ENCODE measurements at places on chromosomes 16 and 17.

DNA sequence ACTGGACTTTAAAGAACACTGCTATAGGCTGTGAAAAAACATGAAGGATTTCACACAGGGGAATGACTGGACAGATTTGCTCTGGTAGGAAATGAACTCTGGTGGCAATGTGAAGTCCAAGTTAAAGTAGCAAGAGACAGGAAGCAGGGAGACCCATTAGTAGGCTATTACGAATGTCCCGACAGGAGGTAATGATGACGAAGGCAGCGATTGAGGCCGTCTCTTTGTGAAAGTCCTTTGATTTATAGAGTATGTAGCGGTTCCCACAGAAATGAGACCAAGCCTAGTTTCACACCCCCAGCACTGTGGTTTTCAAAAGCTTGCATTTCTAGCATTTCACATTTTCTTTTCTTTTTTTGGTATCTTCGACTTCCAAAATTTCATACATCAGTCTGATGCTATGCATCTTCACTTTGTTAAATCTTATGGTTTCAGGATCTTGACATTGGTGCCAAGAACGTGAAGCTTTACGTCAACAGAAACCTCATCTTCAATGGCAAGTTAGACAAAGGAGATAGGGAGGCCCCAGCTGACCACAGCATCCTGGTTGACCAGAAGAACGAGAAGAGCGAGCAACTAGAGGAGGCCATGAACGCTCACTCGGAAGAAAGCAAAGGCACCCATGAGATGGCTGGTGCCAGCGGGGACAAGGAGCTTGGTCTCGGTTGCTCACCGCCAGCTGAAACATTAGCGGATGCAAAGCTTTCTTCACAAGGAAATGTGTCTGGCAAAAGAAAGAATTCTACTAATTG is 189.8 kb downstream of the KATNIP start:
- peak; percentile 84 for DNase-seq

DNA sequence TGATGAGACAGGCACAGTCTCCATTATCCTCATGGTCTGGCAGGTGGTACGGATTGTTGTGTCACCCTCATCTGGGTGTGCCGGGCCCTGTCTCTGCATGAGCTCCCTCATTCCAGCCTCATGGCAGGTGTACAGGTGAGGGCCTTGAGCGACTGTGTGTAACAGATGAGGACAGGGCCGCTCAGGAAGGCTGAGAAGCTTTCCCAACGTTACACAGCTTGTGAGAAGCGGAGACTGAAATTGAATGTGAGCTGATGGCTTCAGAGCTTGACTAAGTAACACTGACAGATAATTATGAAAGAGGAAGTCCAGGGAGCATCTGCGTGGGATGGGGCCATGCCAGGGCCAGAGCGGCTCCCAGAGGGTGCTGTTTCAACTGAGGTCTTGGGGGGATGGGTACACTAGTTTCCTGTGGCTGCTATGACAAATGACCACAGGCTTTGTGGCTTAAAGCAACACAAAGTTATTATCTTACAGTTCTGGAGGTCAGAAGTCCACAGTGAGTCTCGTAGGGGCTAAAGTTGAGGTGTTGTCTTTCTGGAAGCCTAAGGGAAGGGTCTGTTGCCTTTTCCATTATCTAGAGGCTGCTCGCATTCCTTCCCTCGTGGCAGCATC is 36.7 kb downstream of the CMIP start:
- peak; percentile 83 for DNase-seq

GRCh38 chr17:47862621-47863440 is 11.9 kb upstream of the SP6 start:
- peak; percentile 97 for DNase-seq

DNA sequence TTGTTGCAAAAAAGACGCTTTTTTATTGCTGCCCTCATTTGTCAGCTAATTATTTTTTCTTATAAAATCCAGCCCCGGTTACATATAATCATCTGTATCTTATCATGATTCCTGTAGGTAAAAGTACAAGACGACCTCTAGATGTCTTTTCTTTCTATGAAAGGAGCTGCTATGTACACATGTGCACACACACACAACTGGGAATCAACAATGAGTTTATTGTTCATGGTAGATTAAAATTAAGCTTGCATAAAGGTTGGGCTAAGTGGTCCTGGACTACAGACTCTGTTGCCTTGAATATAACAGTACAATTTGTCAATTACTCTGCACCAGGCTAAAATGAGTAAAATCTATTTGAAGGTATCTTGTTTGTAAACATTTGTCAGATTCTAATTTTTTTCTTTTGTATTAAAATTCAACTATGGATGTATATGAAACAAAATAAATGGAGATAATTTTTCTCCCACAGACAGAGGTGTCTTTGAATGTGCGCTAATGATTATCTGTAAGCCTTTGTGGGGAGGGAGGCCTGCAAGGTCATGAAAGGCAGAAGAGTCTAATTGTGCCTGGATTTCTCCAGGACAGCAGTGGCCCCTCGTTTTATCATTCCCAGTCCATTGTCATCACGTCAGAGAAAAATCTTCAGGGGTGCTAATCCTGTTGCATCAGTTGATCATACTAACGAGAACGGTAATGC is 13.4 kb downstream of the C17orf58 start:
- DNase-seq: no peak

DNA sequence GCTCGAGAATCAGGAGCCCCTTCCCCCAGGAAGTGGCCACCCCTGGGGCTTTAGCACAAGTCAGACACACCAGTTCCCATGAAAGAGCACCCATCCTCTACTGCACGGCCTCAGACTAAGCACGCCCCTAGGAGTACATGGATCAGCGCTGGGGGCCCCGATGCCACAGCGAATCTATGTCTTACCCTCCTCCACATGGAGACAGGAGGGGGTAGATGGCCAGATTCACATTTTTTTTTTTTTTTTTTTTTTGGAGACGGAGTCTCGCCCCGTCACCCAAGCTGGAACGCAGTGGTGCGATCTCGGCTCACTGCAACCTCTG is 3.2 kb upstream of the EXOSC6 start:
- no peak for DNase-seq

DNA sequence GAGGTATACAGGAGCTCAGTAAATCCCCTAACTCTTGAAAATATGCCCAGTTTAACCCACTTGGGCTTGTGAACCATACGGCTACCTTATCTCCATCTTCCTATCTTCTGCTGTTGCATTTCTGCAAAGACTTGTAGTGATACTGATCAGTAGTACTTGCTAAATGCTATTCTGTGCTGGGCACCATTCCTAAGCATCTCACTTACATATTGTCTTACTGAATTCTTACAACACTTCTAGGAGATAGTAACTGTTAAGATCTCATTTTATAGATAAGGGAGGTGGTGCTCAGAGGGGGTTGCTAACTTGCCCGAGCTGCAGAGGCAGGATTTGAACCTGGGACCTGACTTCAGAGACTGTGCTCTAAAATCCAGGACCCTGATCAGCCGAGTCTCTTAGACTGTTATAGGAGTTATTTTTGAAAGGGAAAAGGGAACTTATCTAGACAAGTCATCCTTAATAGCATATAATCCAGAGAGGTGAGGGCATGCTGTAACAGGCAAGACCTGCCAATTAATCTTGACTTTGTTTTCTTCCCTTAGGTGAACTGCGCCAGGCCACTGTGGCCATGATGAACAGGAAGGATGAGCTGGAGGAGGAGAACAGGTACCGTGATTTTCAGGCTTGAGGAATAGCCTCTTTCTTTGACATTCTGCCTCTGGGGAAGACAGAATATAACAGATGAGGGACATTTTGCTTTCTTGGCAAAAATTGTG is 149.7 kb downstream of the SNX29 start:
- DNase-seq: no peak

DNA sequence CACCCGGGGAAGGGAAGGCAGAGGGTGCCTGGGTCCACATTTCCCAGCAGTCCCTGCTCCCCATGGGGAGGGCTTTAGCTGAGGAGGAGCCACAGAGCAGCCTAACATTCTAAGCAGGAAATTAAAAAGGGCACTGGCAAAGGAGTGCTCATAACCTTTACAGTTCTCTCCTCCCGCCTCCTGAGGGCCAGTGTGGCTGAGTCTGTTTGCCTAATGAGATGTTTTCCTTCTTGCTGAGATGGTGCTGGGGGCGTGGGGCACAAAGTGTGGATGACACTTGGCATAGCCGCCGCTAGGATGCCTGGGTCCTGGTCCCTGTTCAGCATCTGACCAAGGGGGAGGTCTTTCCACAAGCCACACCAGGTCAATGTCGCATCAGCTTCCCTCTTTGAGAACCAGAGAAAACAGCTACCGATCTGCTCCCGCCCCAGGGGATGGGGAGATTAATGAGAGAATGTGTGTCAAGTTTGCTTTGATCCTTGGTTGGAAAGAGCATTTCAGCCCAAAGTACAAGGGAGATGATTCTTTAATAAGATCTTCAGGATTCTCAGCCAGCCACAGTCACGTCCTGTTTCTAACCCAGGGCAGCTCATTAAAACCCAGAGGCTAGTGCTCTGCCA is 5.8 kb downstream of the KIF18B start:
- peak; percentile 59 for DNase-seq

GRCh38 chr17:7930841-7931631 is 710 bp downstream of the TRAPPC1 start:
- DNase-seq: no peak

- DNase-seq: no peak
Observed at GRCh38 chr17:68569346-68569745, 31.8 kb downstream of the FAM20A start.

DNA sequence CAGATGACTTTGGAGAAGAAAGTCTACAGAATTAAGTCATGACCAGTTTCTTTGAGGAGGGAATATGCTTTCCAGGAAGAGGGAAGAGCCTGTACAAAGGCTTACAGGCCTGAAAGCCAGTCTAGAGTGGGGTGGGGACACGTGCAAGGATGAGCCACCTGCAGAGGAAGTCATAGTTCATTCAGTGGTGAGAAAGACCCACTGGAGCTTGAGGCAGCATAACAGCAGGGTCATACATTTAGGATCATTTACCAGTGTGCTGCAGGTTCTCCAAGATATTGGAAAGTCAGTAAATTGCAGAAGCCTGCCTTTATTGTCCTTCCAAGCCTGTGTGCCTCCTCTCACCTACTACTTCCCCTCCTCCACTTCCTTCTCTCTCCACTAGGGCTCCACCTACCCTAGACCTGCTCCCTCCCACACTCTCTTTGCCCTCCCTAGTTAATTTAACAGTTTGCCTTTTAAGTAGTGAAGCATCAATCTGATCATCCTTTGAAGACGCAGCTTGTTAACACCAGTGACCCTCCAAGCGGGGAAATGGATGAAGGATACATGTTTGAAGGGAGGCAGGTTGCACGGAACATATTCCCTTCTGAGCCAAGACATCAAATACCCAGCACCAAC is 40.2 kb downstream of the CDRT15 start:
- DNase-seq: no peak

DNA sequence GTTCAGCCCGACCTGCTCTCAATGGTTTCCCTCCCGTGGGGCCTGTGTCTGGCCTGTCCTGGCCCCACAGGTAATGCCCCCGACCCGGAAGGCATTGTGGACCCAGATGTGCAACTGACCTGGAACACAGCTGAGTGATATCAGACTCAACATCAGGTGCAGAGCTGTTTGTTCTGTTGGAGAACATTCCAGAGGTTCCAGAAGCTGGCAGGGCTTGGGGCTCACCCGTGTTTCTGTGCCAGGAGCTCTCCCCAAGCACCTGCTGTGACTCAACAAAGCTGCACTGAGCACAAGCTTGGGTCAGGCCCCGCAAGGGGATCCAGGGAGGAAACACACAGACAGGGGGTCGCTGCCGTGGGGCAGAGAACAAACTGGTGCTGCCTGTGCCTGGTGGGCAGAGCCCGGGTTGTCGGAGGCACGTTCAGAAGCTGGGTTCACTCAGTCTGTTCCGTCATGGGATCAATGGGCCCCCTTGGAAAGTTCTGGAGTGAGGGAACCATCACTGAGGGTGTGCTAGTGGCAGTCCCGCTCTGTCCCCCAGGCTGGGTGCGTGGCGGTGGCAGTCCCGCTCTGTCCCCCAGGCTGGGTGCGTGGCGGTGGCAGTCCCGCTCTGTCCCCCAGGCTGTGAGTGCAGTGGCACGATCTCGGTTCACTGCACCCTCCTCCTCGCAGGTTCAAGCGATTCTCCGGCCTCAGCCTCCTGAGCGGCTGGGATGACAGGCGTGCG is 22.1 kb downstream of the HS3ST6 start:
- DNase-seq: no peak
